ENCODE measurements at places on chromosomes 1 and 21.
A peak's percentile ranks its signal among the peaks of the same experiment; 100 is the strongest.

DNA sequence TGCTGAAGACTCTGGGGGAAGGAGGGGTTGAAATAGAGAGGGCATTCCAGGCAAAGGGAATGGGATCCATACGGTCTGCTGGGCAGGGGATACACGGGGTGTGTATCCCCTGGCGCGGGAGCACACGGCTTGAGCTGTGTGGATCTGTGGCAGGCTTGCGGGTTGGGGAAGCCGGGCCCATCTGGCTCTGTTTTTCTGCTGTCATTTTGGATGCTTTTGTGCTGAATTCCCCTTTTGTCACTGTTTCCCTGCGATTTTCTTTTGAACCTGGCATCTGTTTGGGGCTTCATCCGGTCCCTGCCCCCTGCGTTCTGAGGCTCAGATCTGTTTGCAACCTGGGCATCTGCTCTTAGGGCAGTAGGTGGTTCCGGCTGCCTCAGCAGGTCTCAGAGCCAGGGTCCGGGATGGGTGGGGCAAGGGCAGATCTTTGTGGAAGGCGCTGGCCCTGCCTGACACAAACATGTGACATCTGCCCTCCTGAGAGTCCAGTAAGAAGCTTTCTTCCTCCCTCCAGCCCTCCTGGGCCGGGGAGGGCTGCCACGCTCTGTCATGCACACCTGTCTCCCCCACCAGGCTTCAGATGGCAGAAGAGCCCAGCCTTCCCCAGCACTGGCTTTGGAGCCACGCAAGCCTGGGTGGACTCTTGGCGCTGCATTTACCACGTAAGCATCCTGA, 84.0 kb downstream of the IGSF21 start:
- H3K27ac ChIP-seq = no peak overlapping the region
- H3K4me1 ChIP-seq = no peaks in the 10 kb centered on the region
- H3K4me3 ChIP-seq = no peak overlapping the region
- DNase-seq = no peak
- H3K36me3 ChIP-seq = no peaks in the 10 kb centered on the region
- no peaks in the 10 kb centered on the region for H3K27me3 ChIP-seq

DNA sequence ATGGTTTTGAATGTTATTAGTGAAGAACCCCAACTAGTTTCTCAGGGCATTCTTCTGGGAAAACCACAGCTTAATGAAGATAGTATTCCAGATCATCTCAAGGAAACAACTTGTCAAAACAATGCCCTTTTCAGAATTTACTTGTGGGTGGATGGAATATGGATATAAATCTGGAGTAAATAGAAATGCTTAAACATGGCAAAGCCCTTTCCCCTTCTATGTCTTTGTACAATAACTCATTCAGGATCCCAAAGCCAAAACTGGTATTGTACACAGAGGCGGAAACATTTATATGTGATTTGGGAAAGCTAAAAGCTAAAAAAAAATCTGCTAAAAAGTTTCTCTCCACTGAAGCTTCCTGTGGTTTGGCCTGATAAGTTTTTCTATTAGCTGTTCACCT, 55.5 kb upstream of the RGS5 start:
- H3K36me3 ChIP-seq = peaks cover 5% of the 10 kb centered on the region
- no peak for DNase-seq
- H3K27me3 ChIP-seq = no peaks in the 10 kb centered on the region
- H3K4me1 ChIP-seq = no peaks in the 10 kb centered on the region
- H3K27ac ChIP-seq = no peak overlapping the region
- H3K4me3 ChIP-seq = no peak overlapping the region

DNA sequence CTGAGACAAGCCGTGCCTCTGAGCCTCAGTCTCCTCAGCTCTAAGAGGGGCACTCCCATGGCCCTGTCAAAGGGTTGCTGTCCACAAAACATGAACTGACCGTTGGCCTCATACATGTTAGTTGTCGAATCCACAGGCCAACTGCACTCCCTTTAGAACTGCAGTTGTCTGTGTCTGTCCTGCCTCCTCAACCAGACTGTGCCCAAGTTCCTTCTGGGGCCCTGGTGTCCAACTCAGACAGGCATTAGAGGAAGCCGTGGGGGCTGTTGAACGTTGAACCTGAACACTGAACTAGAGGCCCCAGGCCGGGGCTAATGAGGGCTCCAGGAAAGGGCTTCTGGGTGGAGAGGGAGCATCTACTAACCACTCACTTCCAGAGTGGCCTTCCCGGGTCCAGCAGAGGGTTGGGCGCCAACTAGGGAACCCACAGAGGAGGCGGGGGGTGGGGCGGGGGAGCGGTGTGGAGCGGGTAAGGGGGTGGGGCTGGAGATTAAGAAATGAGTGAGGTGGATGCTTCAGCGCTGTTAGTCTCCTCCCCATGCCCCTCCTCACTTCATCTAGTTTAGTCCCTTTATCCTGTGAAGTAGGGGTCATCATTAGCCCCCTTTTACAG, at the start of gene RAB42:
TSS of gene RAB42 (plus strand) at position 558 of the 613 bp plus-strand sequence. CDS start 247 bp downstream, outside the sequence.
- no peak for DNase-seq
- H3K27me3 ChIP-seq = no peaks in the 10 kb centered on the region
- H3K4me1 ChIP-seq = peaks cover 4% of the 10 kb centered on the region
- H3K27ac ChIP-seq = no peak within 1 kb of the TSS
- no peaks in the 10 kb centered on the region for H3K36me3 ChIP-seq
- peak within 1 kb of the TSS; percentile 35 for H3K4me3 ChIP-seq

DNA sequence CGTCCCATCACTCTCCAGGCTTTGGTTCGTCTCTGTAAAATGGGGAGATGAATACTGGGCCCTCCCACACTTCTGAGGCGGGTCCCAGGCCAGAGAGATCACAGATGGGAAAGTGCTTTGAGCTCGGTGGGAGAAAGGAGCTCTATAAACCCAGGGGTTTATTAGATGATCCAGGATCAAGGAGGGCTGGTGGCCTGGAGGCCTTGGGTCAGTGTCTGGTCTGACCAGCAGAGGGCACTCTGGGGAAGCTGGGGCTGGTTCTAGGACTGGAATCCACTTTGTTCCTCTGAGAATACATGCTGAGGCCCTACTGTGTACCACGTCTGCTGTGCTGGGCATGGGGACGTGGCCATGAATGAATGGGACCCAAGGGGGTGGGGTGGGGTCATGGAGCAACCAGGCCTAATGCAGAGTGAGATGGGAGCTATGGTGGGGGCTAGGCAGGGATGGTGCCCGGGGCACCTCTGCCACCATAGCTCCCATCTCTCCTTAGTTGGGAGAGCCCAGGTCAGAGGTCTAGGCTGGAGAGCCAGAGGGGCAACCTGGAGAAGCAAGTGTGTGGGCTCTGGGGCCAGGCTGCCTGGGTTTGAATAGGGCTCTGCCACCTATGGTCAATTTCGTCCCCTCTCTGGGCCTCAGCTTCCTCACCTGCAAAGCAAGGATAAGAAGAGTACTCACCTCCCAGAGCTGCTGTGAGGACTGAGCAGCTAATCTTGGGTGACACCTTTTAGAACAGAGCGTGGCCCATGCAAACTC, 9.0 kb upstream of the FAM131C start:
- no peaks in the 10 kb centered on the region for H3K27me3 ChIP-seq
- H3K4me3 ChIP-seq = no peak overlapping the region
- H3K36me3 ChIP-seq = no peaks in the 10 kb centered on the region
- H3K27ac ChIP-seq = no peak overlapping the region
- peaks cover 6% of the 10 kb centered on the region for H3K4me1 ChIP-seq

GRCh38 chr1:76425201-76426145, 350.9 kb downstream of the ST6GALNAC3 start:
- H3K27me3 ChIP-seq = no peaks in the 10 kb centered on the region
- H3K4me3 ChIP-seq = no peak overlapping the region
- no peak for DNase-seq
- H3K36me3 ChIP-seq = no peaks in the 10 kb centered on the region
- no peak overlapping the region for H3K27ac ChIP-seq
- no peaks in the 10 kb centered on the region for H3K4me1 ChIP-seq

DNA sequence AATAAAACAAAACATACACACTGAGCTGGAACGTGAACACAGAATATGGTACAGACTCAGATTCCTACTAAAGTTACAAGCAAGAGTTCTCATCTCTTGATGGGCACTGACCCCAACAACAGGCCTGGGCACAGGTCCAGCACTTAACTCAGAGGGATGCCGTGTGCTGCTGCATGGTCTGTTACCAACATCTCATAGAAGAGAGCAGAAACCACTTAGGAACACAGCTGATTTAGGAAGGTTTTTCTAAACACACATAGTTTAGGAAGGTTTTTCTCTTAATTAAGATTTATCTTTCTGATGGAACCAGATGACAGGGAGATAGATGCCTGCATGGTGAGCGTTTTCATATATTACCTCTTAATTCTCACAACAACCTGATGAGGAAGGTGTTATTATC, 1.5 kb downstream of the GCLM start:
- no peak overlapping the region for H3K27ac ChIP-seq
- no peaks in the 10 kb centered on the region for H3K36me3 ChIP-seq
- H3K27me3 ChIP-seq = no peaks in the 10 kb centered on the region
- H3K4me1 ChIP-seq = peaks cover 12% of the 10 kb centered on the region
- H3K4me3 ChIP-seq = no peak overlapping the region

DNA sequence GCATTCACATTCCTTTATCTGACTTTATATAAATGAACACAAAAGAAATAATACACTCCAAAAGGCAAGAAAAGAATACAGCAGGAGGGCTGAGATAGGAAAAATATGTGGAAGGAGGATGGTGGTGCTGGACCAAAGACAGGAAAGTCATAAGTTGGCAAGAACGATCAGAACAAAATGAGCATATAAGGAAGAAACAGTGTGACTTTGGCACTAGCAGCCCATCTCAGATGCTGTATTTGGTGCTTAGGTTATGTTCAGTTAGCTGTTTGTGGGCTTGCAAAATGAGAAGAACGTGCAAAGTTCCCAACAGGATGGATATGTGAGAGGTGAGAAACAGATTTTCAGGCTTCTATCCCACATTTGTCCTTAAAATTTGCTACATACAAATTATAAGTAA, 719.8 kb upstream of the ADGRL4 start:
- H3K4me1 ChIP-seq = no peaks in the 10 kb centered on the region
- DNase-seq = no peak
- no peak overlapping the region for H3K4me3 ChIP-seq
- no peaks in the 10 kb centered on the region for H3K27me3 ChIP-seq
- H3K27ac ChIP-seq = no peak overlapping the region

DNA sequence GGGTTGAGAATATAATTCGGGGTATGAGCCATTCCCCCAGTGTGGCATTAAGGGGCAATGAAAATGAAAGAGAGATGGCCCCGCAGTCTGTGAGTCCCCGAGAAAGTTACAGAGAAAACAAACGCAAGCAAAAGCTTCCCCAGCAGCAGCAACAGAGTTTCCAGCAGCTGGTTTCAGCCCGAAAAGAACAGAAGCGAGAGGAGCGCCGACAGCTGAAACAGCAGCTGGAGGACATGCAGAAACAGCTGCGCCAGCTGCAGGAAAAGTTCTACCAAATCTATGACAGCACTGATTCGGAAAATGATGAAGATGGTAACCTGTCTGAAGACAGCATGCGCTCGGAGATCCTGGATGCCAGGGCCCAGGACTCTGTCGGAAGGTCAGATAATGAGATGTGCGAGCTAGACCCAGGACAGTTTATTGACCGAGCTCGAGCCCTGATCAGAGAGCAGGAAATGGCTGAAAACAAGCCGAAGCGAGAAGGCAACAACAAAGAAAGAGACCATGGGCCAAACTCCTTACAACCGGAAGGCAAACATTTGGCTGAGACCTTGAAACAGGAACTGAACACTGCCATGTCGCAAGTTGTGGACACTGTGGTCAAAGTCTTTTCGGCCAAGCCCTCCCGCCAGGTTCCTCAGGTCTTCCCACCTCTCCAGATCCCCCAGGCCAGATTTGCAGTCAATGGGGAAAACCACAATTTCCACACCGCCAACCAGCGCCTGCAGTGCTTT, 9.4 kb downstream of the PROX1 start:
- no peak for DNase-seq
- H3K4me1 ChIP-seq = no peaks in the 10 kb centered on the region
- no peaks in the 10 kb centered on the region for H3K27me3 ChIP-seq
- no peaks in the 10 kb centered on the region for H3K36me3 ChIP-seq
- no peak overlapping the region for H3K27ac ChIP-seq

- DNase-seq = no peak
- H3K36me3 ChIP-seq = peaks cover 7% of the 10 kb centered on the region
- H3K27ac ChIP-seq = no peak overlapping the region
These were observed 1.9 kb downstream of the MANEAL start for GRCh38 chr1:37795340-37796125.

DNA sequence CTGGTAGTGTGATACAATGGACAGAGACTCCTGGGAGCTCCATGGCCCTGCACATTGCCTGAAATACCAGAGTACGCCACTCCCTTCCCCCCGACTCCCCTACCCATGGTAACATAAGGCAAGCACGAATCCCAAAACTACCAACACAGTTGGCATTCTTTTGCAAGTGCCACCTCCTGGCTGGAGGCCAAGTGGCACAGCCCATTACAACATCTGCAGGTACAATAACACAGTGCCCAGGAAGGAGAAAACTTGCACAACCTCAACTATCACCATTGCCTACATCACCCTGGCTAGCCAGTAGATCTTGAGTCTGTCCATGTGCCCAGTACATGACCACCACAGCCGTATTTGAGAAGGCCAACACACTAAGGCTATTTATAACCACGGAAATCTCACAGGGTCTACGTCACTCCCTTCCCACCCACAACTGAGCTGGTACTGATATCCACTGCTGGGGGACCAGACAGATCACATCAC, 11.7 kb downstream of the ADAMTS1 start:
- H3K4me1 ChIP-seq = no peaks in the 10 kb centered on the region
- no peak overlapping the region for H3K4me3 ChIP-seq
- H3K27me3 ChIP-seq = no peaks in the 10 kb centered on the region
- no peaks in the 10 kb centered on the region for H3K36me3 ChIP-seq

- no peaks in the 10 kb centered on the region for H3K4me1 ChIP-seq
- no peak for DNase-seq
- H3K27me3 ChIP-seq = no peaks in the 10 kb centered on the region
- H3K27ac ChIP-seq = no peak overlapping the region
These were observed 65.0 kb downstream of the SYT6 start for GRCh38 chr1:114088392-114089299.

DNA sequence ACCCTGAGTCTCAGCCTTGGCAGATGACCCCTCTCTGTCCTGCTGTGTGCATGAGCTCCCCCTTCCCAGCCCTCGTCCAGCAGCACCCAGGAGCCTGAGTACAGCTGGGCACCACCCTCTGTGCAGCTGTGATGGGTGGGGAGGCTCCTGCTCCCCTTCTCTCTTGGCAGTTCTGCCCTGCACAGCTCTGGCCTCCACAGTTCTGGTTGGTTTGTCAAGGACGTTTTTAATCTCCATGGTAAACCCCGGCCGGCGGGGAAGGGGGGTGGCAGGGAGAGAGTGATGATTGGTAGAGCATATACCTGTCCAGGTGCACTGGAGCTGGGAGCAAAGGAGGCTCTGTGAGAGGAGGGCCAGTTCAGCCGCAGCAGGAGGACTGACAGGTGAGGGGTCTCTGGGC, at the start of gene CLCNKA:
TSS of gene CLCNKA (plus strand) at position 356 of the 400 bp plus-strand sequence. CDS start 584 bp downstream, outside the sequence.
- DNase-seq = no peak
- no peak within 1 kb of the TSS for H3K27ac ChIP-seq
- H3K4me3 ChIP-seq = no peak within 1 kb of the TSS
- peaks cover 1% of the 10 kb centered on the region for H3K4me1 ChIP-seq
- H3K36me3 ChIP-seq = no peaks in the 10 kb centered on the region

GRCh38 chr1:22212400-22213233, 69.7 kb upstream of the WNT4 start:
- peaks cover 19% of the 10 kb centered on the region for H3K27me3 ChIP-seq
- H3K4me3 ChIP-seq = no peak overlapping the region
- no peak overlapping the region for H3K27ac ChIP-seq
- DNase-seq = no peak
- H3K36me3 ChIP-seq = no peaks in the 10 kb centered on the region

GRCh38 chr1:155106862-155107261, 20.8 kb upstream of the EFNA1 start:
- no peaks in the 10 kb centered on the region for H3K36me3 ChIP-seq
- DNase-seq = no peak
- H3K4me3 ChIP-seq = no peak overlapping the region
- no peaks in the 10 kb centered on the region for H3K27me3 ChIP-seq

Data from effector memory CD4-positive, alpha-beta T cell (primary cell).